ENCODE measurements at places on chromosomes 4 and X.

GRCh38 chr4:34720571-34720970 is 1523.7 kb downstream of the ARAP2 start:
- DNase-seq, result peak; percentile 49

GRCh38 chr4:14218641-14219040 is 591.1 kb upstream of the BOD1L1 start:
- DNase-seq, result no peak

DNA sequence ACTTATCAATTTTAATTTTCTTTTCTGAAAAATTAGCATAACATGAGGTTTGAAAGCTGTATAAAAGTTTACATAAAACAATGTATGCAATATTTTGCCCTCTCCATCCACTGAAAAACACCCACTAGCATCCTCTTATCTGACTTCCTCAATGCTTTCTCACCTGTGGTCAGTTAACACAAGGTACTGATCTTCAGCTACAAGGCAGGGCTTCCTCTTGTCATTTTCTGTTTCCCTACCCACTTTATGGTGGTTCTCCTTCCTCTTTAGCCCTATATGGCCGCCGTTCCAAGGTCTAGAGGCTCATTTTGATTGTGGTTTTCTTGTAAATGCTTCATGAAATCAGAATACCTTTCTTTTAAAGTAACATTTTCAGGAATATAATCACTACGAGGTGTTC is 618.6 kb upstream of the CPEB2 start:
- no peak for DNase-seq

GRCh38 chrX:51336584-51336983 is 4.0 kb downstream of the NUDT10 start:
- DNase-seq, result peak; percentile 20

DNA sequence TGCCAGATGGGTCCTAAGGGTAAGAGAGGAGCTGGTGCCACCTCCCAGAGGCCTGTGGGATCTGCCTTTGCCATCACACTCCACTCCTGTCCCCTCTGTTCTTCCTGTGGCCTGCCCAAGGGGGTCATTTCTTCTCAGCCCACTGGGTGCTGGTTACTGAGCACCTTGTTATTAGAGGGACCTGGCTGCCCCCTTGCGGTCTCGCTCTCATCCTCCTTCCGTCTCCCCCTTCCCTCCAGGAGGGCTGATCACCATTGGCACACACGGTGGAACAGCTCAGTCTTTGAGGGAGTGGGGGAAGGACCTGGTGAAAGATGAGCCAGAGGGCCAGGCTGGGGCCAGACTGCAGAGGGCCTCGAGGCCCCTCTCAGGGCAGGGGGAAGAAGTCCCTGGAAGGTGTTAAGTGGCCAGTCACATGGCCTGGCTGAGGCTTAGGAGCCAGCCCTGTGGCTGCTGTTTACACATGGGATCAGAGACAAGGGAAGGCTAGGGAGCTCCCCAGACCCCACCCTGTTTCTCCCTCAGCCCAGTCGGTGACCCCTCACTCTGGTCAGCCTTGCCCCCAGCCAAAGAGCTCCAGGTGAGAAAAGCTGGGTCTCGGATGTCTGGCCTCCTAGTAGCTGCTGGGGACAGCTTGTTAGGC is 68.1 kb downstream of the MTMR1 start:
- DNase-seq, result no peak

GRCh38 chr4:101279377-101279871 is 67.9 kb downstream of the PPP3CA start:
- no peak for DNase-seq

- no peak for DNase-seq
These were observed 116.7 kb downstream of the SPCS3 start for GRCh38 chr4:176436293-176436973.

DNA sequence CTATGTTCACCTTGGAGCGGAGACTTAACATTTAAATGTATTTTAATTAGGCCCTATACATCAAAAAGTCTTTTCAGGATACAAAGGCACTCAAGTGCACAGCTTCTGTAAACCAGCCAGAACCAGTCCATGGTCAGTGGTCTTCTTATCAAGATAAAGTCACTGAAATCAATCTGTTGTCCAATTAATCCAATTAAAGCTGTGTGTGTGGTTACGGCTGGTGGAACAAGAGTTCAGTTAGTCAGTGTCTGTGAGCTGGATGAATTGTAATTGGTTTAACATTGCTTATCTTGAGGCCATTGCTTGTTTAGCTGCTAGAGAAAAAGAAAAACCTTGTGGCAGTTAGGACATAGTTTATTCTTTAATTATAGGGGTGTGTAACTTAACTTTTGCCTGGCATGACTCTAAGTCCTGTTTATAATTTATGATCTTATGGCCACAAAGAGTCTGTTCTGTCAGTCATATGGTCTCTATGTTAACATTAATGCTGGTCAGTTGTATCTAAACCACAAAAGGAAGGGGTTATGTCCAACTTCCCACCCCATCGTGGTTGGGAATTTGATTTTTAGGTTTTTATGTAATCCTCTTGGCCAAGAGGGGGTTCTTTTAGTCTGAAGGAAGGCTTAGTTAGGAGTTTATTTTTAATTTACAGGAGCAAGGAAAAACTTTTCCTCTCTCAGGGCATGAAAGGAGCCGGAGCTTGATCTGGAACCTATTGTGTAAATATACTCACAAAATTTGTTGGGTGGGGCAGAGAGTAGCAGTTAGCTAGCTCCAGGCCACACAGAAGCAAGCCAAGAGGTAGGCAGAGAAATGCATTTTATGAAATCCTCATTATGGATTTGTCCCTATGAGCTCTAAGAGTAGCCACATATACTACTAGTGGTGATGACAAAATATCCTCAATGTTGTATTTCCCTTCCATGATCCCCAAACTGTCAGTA is 665.7 kb upstream of the ACTRT1 start:
- DNase-seq, result no peak

DNA sequence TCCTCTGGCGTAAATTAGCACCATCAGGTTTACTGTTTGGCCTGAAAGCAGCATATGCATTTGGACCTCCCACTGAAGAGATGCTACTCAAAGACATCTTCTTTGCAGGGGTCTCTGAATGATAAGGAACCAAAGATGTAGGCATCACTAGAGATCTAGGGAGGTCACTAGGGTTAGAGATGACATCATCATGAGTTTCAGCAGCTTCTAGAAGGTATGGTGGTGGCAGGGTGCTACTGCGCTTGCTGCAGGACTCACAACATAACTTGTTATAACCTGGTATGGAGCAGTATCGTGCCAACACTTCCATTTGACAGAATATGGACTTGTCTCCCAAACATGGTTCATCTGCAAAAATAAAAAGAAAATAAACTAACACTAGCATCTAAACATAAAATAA is 251.6 kb downstream of the NPFFR2 start:
- no peak for DNase-seq

GRCh38 chrX:28223991-28224390 is 242.7 kb upstream of the DCAF8L1 start:
- DNase-seq, result no peak

DNA sequence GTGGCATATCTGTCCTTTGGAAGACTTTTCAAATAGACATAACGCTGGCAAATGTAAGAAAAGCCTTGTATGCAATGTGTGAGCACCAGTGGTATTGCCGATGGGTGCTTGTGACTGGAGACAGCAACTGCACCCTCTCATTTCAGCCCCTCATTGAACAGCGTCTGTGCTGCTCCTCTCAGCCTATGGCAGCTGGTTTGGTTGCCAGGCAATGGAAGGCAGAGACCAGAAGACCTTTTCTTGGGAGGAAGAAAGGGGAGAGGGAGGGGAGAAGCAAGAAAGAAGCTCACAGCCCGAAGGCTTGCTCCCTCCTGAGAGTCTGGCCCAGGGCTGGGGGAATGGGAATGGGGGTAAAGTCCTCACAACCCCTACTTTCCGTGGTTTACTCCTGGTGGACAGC is 20.2 kb downstream of the ZCCHC13 start:
- no peak for DNase-seq

DNA sequence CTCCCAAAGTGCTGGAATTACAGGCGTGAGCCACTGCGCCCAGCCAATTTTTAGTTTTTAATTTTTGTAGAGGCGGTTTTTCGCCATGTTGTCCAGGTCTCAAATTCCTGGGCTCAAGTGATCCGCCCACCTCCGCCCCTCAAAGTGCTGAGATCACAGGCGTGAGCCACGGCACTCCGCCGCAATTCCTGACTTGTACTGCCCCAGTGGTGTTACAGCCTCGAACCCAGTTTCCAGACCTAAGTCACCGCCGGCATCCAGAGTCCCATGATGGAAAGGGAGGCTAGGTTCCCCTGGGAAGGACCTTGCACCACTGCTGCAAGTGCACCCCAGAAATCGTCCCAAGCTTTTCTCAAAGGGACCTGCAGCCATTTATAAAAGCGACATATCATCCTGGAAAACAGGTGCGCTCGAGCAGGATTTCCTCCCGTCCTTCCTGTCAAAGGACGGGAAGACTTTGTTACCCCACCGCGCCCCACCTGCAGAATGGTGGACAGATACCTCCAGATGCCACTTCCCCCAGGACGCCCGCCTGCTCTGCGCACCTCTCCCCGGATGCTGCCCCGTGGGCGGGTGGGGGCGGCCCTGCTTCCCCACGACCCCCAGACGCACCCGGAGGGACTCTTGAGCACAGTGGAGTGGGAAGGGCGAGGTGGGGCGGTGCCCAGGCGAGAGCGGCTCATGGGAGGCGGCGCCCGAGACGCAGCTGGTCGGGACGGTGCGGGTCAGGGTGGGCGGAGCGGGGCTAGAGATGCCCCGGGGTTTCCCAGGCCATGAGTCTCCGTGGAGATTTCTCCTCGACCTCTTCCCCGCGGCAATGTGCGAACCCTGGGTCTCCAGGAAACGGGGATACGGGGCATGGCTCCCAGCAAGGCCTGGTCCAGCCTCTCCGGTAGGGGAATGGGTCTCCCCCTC is 947 bp upstream of the RPL10 start:
- peak; percentile 53 for DNase-seq

- DNase-seq, result no peak
These were observed 77.4 kb downstream of the PSAPL1 start for GRCh38 chr4:7357323-7357722.

DNA sequence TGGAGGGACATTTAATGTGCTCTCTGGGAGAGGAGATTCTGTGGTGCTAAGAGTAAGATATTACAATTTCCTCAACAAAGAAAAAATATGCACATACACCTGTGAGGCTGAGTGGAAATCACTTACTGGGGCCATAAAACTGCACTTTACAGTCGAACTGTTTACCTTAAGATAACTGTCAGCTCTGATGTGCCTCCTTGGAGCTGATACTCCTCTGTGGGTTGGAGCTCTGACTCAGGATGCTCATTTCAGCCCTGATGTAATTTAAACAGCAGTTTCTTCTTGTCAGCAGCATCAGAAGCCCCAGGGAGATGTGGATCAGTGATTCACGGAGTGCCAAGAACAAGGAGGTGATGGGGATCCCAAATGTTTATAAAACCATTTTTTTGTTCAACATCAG is 241.9 kb upstream of the SFRP2 start:
- DNase-seq, result no peak

GRCh38 chr4:20899591-20899990 is 199.3 kb downstream of the PACRGL start:
- DNase-seq, result no peak

- no peak for DNase-seq
These were observed 39.8 kb downstream of the RAB33A start for GRCh38 chrX:130211415-130212186.

DNA sequence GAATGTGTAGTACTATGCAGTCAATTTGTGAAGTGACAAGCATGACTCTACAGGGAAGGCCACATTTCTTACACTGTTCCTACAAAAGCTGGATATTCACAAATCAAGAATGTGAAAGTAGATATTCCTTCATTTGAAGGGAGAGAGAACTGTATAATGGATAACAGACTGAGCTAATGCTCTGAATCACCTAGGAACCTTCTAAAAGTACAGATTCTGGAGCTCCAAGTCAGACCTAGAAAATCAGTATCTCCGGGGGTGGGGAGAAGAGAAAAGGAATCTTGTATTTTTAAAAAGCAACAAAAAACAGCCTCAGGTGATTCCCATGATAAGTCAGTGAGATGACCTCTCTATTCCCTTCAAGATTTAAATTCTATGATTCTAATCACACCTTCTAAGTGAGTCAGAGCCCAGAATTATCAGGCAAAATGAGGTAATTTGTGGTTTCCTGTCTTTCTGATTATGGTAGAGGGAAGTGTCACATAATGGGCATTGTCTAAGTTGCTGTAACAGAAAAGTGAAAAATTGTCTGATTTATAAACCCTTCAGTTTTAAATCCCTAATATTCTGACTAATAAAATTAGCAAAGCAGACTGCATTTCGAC is 80.9 kb downstream of the IL21 start:
- DNase-seq, result no peak

- no peak for DNase-seq
These were observed 93.4 kb upstream of the RAPGEF2 start for GRCh38 chr4:159009521-159009920.

- no peak for DNase-seq
These were observed 62.7 kb downstream of the SLC9A6 start for GRCh38 chrX:136047969-136048368.

DNA sequence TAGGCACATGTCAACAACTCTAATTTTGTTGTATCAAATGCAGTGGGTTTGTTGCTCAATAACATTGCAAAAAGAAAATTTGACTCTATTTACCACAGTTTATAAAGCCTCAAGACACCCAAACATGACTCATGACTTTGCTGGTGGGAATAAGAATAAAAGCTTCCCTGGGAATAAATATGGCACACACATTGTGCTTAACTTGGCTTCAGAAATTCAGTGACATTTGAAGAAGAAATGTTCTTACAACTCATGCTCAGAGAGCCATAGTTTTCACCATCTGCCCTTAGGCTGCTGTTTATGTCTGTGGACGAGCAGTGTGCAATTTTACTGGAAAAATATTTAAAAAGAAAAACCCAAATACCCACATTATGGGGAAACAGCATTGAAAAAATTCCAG is 60.9 kb downstream of the SPATA18 start:
- DNase-seq, result no peak

GRCh38 chr4:42574870-42575430 is 82.0 kb downstream of the ATP8A1 start:
- DNase-seq, result no peak

DNA sequence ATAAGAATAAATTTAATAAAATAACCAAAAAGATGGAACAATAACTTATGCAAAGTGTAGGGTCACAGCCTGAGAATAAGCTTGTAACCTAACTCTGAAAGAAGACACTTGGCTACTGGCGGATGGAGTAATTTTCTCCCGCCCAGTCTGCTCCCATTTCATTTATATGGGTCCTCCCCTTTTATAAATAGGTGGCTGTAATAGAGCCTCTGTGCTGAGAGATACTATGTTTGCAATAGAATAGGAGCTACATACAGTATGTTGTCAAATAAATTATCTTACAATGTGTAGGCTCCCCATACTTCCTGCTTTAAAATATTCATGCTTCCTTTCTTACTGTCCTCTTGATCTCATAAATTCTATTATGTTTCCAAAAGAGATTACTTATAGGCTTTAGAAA is 28.2 kb upstream of the RPS6KA3 start:
- no peak for DNase-seq
